Upper lobe of left lung (tissue), 6 donors: ENCODE measurements at places on chromosomes 3 and 15. TPM values are rescaled to one million over a fixed set of nuclear protein-coding genes. Genes with fewer than 3 reads are reported as not detected.
A peak's percentile ranks its signal among the peaks of the same experiment; 100 is the strongest.

GRCh38 chr3:102230057-102230456 lies 204.8 kb upstream of the ZPLD1 start:
- H3K36me3 ChIP-seq, result no peaks in the 10 kb centered on the region
- DNase-seq, result no peak
- H3K4me3 ChIP-seq, result no peak overlapping the region
- H3K27ac ChIP-seq, result no peak overlapping the region

DNA sequence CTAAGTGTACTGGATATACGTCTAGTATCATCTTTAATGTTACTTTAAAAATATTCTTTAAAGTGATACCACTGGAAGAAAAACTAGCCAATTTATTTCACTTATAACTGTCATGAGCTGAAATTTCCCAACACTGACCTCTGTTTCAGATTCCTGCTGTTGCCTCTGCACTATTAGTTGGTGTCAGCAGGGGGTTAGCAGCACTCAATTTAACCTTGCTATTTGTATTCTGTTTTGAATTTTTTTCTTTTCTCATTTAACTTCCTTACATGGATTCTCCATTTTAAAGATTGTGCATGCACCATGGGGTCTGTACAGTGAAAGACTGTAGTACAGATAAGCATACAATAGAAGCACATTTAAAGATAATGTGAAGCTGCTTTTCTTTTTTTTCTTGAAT lies 169.2 kb downstream of the UBE2E2 start:
- no peaks in the 10 kb centered on the region for H3K4me1 ChIP-seq
- H3K36me3 ChIP-seq, result no peaks in the 10 kb centered on the region
- no peaks in the 10 kb centered on the region for H3K27me3 ChIP-seq
- no peak overlapping the region for H3K27ac ChIP-seq

DNA sequence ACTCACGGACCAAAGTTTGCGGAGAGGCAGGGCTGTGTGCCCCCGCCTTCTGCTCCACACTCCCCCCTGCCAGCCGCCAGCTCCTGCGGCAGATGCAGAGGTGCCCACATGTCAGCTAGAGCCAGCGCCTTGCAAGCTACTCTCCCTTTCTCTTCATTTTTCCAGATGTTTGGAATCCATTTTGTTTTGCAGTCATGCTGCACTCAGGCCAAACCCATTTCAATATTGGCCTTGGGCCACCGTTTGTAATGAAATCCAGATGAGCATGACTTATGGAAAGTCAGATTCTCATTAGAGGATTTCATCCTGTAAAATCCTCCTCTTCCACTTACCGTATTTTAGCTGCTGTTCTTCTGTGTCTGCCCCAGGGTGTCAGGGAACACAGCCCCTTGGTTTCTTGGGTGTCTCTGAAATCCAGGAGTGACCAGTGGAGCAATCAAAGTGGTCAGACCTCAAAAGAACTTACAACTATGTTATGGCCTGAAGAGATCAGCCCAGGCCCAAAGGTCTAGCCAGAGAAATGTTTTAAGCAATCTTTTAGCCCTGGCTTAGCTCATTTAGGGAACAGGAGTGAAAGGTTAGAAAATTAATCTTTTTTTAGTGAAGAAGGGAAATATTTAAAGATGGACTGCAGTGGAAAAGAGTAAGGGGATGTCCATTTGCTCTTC lies 65.8 kb downstream of the AAGAB start:
- H3K4me1 ChIP-seq, result peaks cover 15% of the 10 kb centered on the region
- H3K36me3 ChIP-seq, result peaks cover 55% of the 10 kb centered on the region
- no peak for DNase-seq
- no peaks in the 10 kb centered on the region for H3K27me3 ChIP-seq

- no peaks in the 10 kb centered on the region for H3K36me3 ChIP-seq
- peak overlapping the region; percentile 98 for H3K27ac ChIP-seq
- H3K27me3 ChIP-seq, result no peaks in the 10 kb centered on the region
- peak overlapping the region; percentile 84 for H3K4me3 ChIP-seq
- no peak for DNase-seq
Measured at GRCh38 chr3:169772305-169772896, 795 bp upstream of the MYNN start.

DNA sequence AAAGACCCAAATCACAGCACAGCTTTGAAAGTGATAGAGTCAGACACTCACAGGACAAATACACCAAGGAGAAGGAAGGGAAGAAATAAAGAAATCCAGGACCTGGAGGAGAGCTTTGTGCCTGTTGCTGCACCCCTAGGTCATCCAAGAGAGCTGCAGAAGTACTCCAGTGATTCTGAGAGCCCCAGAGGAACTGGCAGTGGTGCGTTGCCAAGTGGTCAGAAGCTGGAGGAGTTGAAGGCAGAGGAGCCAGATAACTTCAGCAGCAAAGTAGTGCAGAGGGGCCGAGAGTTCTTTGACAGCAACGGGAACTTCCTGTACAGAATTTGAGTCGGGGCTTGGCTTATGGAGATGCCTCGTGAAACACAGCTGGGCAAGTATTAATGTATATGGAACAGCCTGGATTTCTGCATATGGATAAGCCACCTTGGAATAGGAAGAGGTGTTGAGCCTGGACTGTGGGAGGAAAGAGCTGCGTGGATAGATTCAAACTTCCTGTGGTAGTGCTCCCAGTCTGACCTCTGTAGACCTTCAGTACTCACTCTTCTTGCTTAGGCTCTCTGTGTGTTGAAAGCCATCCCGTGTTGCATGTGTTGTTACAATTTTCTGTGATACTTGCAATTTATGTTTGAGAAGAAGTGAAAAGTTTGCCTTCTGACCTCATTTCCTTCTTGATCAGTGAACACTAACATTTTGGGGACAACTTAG lies 6.1 kb downstream of the NGRN start:
- H3K36me3 ChIP-seq, result peaks cover 30% of the 10 kb centered on the region
- no peak overlapping the region for H3K4me3 ChIP-seq
- H3K27me3 ChIP-seq, result no peaks in the 10 kb centered on the region
- H3K4me1 ChIP-seq, result peaks cover 33% of the 10 kb centered on the region
- no peak overlapping the region for H3K27ac ChIP-seq

- no peak overlapping the region for H3K27ac ChIP-seq
- H3K4me3 ChIP-seq, result no peak overlapping the region
- H3K27me3 ChIP-seq, result no peaks in the 10 kb centered on the region
- H3K4me1 ChIP-seq, result no peaks in the 10 kb centered on the region
Measured at GRCh38 chr3:186073641-186074040, 35.2 kb downstream of the ETV5 start.

GRCh38 chr3:26428992-26429391 lies 193.6 kb upstream of the LRRC3B start:
- no peak overlapping the region for H3K27ac ChIP-seq
- no peaks in the 10 kb centered on the region for H3K4me1 ChIP-seq
- H3K4me3 ChIP-seq, result no peak overlapping the region
- no peaks in the 10 kb centered on the region for H3K27me3 ChIP-seq
- no peak for DNase-seq

DNA sequence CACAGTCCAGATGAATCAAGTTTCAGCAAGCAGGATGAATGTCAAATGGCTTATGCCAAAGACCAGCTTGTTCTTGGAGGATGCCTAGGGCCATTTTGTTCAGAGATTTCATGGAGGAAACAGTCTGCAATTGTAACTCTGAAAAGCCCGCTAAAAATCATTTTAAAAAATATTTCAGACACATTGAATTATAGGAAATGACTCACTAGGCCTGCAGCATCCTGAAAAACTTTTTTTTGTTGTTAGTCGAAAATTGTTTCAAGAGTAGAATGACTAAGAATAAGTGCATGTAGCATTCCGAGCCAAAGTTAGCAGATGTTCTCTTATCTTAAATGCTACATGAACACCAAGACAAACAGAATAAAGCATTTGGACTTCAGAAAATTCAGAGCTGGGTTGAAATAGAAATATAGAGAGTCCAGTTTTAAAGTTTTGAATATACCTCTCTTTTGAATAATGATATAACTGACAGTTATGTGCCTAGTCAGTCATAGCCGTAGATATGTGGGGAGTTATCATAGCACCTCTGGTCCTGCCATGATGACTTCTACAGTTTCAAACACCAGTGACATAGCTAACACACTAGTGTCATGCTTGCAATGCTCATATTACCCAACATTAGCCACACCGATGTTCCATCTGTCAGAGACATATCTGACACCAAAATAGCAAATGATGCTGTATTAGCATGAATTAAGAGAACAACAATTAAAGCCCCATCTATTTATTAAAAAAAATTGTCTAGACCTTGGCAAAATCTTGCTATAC lies 1462.8 kb upstream of the GBE1 start:
- H3K36me3 ChIP-seq, result no peaks in the 10 kb centered on the region
- no peaks in the 10 kb centered on the region for H3K27me3 ChIP-seq
- H3K27ac ChIP-seq, result no peak overlapping the region
- H3K4me3 ChIP-seq, result no peak overlapping the region
- no peaks in the 10 kb centered on the region for H3K4me1 ChIP-seq

GRCh38 chr3:53709860-53710674 lies 136.2 kb downstream of the CHDH start:
- no peaks in the 10 kb centered on the region for H3K36me3 ChIP-seq
- DNase-seq, result peak; percentile 86
- peaks cover 36% of the 10 kb centered on the region for H3K4me1 ChIP-seq
- H3K27me3 ChIP-seq, result no peaks in the 10 kb centered on the region
- no peak overlapping the region for H3K4me3 ChIP-seq

- no peaks in the 10 kb centered on the region for H3K4me1 ChIP-seq
- H3K27me3 ChIP-seq, result no peaks in the 10 kb centered on the region
- no peaks in the 10 kb centered on the region for H3K36me3 ChIP-seq
Measured at GRCh38 chr15:100940767-100941379, 21.7 kb downstream of the LRRK1 start.

GRCh38 chr3:3573341-3573740 lies 225.9 kb upstream of the LRRN1 start:
- no peaks in the 10 kb centered on the region for H3K4me1 ChIP-seq
- no peaks in the 10 kb centered on the region for H3K27me3 ChIP-seq
- H3K4me3 ChIP-seq, result no peak overlapping the region

DNA sequence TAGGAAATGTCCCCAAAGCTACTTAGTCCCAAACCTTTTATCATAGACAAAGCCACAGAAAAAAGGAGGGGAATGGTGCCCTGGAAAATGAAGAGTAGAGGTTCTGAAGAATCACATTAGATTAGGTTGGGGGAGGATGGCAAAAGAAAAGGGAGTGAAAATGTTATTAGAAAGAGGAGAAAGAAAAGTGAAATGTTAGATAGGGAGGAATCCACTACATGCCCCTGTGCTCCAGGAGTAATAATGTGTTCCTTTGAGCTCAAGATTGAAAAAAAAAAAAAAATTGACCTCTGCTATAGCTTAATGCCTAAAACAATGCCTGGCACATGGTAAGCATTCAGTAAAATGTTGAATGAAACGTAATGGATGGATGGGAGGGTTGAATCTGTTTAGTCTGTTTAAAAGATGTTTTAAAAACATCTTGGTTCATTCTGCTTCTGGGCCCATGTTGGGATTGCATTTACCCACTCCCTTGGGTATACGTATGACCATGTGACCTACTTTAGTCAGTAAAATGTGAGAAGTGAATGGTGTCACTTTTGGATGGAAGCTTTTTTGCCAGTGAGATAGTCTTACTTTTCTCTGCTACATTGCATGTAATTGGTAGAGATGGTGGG lies 19.0 kb downstream of the MAPK6 start:
- no peaks in the 10 kb centered on the region for H3K27me3 ChIP-seq
- H3K27ac ChIP-seq, result no peak overlapping the region
- no peak for DNase-seq
- H3K4me1 ChIP-seq, result peaks cover 22% of the 10 kb centered on the region
- no peaks in the 10 kb centered on the region for H3K36me3 ChIP-seq

GRCh38 chr3:42438758-42439157 lies 28.3 kb upstream of the LYZL4 start:
- H3K4me3 ChIP-seq, result no peak overlapping the region
- no peak overlapping the region for H3K27ac ChIP-seq
- no peaks in the 10 kb centered on the region for H3K36me3 ChIP-seq
- H3K4me1 ChIP-seq, result no peaks in the 10 kb centered on the region

- H3K4me1 ChIP-seq, result peaks cover 6% of the 10 kb centered on the region
- H3K4me3 ChIP-seq, result no peak overlapping the region
- no peak for DNase-seq
- no peaks in the 10 kb centered on the region for H3K36me3 ChIP-seq
- no peaks in the 10 kb centered on the region for H3K27me3 ChIP-seq
- no peak overlapping the region for H3K27ac ChIP-seq
Measured at GRCh38 chr15:88542342-88542733, 4.1 kb downstream of the DET1 start.

The NDN gene
- total RNA-seq, result 11.5 TPM

The SI gene
- total RNA-seq, result not detected

The TNFSF10 gene
- total RNA-seq, result 86.3 TPM

The TGM4 gene
- not detected for total RNA-seq

The CDHR4 gene
- total RNA-seq, result 7.9 TPM
